Adrenal gland (tissue), 19 donors: ENCODE measurements at places on chromosomes 16 and 17.

GRCh38 chr17:50745631-50746030, 21.7 kb downstream of the ANKRD40CL start:
- no peak for DNase-seq

DNA sequence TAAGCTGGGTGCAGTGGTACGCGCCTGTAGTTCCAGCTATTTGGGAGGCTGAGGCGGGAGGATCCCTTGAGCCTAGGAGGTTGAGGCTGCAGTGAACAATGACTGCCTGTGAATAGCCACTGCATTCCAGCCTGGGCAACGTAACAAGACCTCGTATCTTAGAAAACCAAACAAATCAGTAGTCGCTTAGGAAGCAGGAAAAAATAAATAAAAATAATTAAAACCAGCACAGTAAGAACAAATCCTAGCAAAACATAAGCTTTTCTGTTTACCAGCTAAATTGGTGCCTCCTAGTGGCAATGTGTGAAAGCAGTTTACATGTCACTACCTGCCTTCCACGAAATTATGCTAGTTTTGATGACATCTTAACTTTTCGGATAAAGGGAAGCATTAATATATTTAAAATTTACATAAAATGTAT, 1.3 kb downstream of the ARMC5 start:
- DNase-seq = no peak

- no peak for DNase-seq
Observed at GRCh38 chr16:55294129-55294528, 29.9 kb upstream of the IRX6 start.

- DNase-seq = no peak
Observed at GRCh38 chr16:67184453-67184994, 761 bp upstream of the MATCAP1 start.

- no peak for DNase-seq
Observed at GRCh38 chr17:12302711-12303110, 282.0 kb downstream of the MAP2K4 start.

GRCh38 chr17:38560503-38561318, 45.0 kb downstream of the SRCIN1 start:
- DNase-seq = no peak
